LHCN-M2 (cell line): ENCODE measurements at places on chromosomes 2 and 18.

DNA sequence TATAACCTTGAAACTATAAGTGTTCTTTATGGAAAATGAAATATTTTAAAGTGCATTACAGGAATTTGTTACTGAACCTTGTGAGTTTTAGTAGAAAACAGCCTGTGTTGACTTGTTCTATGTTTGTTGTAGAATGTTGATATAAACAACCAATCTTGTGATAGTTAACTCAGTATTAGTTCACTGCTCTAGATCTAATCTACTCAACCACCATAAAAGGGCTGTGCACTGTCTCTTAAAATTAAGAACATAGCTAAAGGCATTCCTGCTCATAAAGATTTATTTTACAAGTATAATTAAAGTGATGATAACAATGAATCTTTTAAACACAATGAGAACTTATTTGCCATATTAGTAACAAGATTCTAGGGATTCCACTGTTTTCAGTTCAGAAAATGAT lies 110.5 kb upstream of the KLF7 start:
- no peak for DNase-seq

DNA sequence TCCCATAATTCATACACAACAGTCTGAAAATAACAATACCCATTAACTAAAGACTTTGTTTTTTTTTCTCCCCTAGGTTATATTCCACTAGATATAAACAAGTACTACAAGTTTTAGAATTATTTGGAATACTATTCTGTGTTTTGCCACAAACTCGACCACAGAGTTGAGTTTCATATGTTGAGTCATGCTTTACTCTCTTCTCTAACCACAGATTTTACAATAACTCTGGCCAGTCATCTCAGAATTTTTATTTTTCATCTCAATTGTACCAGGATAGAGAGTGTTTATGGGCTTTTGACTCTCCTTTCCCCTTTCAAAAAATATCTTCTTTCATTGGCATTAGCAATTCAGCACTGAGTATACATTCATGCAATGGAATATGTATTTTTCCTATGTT lies 348.7 kb upstream of the GALNT5 start:
- peak; percentile 89 for DNase-seq

- DNase-seq: no peak
Observed at GRCh38 chr2:10375570-10376281, 72.4 kb downstream of the ODC1 start.

DNA sequence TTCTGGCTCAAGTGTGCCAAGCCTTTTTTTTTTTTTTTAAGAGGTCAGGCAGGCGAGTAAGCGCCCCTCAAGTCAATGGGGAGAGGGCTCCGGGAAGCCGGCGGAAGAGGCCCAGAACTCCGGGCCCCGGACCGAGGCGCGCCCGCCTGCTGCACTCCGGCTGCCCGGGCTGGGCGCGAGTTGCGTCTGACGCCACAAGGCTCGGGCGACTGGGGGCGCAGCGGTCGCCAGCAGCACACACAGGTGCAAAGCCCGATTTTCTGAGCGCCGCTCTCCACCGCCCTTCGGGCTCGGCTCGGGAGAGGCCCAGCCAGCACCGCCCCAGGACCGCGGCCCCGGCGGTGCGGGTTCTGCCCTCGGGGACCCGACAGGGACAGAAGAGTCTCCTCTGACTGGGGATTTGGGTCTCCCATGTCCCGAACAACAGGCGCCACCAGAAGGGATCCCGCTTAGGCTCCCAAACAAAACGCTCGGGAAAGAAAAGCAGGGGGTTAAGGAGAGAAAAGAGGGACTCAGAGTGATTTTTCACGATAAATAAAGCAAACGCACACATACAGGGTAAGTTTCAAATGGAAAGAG lies 787 bp downstream of the ERBB4 start:
- DNase-seq: no peak

GRCh38 chr2:128496700-128497099 lies 178.0 kb upstream of the HS6ST1 start:
- no peak for DNase-seq

- no peak for DNase-seq
Observed at GRCh38 chr18:46429649-46430224, 227.3 kb downstream of the LOXHD1 start.

- no peak for DNase-seq
Observed at GRCh38 chr2:66827851-66828250, 392.9 kb downstream of the MEIS1 start.

DNA sequence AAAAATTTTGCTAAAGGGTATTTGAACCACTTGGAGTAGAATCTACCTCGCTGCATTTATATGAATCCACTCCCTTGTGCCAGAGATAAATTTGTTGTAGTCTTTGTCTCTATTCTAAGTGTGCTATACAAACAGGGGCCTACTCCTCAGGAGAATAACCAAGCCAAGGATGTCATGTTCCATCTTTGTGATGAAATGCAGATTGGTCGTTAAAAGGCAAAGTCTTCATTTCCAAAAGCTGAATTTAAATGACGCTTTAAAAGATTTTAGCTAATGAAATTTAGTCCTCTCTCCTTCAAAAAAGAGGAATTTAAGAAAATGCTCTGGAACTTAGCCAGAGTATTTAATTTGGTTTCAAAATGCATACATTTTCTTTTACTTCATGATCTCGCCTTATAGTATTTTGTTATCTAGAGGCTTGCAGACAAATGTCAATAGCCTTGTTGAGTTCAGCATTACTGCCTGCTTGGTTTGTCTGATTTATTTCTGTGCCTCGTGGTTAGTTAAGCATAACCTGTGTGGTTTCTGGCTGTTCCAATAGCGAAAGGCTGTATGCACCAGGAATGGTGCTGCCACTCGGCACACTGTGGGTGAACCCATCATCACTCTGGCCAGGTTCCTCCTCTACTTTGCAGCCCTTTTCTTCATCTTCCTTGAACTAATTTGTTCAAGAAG lies 417.6 kb downstream of the ZNF521 start:
- DNase-seq: no peak

- DNase-seq: no peak
Observed at GRCh38 chr2:120308038-120308910, 37.7 kb upstream of the INHBB start.

- DNase-seq: no peak
Observed at GRCh38 chr2:151120011-151120410, 141.7 kb downstream of the RBM43 start.

- no peak for DNase-seq
Observed at GRCh38 chr2:212677466-212677865, 138.9 kb upstream of the ERBB4 start.

- no peak for DNase-seq
Observed at GRCh38 chr18:11258039-11258610, 108.8 kb upstream of the PIEZO2 start.

- DNase-seq: no peak
Observed at GRCh38 chr18:42872838-42873237, 242.6 kb downstream of the RIT2 start.

DNA sequence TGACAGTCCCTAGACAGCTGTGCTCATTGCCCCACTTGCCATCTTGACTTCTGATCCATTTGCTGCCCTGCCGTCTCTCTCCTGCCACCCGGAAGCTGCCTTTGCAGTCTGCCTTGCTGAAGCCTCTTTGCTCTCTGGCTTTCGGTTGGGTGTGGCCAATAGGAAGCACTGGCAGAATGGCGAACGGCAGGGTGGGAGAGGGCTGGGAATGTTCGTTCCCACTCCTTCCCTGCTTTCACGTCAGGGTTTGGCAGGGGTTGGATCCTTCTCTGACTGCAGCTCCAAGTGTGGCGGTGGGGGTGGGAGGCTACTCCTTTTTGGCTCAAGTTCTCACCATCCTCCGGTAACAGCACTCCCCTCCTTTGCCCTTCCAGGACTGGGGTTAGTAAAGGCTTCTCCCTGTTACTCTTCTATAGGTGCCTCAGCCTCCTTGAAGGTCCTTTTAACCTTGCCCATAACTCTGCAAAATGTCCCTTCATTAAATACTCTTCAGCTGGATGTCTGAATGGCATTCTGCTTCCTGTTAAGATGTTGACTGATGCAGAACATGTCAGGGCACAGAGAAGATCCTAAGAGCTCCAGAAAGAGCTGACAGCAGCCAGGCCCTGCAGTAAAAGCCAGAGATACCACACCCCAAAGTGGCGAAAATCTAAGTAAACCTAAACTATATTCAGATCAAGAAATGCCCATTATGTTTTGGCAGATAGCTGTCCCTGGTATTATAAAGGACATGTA lies 299.7 kb downstream of the CDCA7 start:
- DNase-seq: no peak

DNA sequence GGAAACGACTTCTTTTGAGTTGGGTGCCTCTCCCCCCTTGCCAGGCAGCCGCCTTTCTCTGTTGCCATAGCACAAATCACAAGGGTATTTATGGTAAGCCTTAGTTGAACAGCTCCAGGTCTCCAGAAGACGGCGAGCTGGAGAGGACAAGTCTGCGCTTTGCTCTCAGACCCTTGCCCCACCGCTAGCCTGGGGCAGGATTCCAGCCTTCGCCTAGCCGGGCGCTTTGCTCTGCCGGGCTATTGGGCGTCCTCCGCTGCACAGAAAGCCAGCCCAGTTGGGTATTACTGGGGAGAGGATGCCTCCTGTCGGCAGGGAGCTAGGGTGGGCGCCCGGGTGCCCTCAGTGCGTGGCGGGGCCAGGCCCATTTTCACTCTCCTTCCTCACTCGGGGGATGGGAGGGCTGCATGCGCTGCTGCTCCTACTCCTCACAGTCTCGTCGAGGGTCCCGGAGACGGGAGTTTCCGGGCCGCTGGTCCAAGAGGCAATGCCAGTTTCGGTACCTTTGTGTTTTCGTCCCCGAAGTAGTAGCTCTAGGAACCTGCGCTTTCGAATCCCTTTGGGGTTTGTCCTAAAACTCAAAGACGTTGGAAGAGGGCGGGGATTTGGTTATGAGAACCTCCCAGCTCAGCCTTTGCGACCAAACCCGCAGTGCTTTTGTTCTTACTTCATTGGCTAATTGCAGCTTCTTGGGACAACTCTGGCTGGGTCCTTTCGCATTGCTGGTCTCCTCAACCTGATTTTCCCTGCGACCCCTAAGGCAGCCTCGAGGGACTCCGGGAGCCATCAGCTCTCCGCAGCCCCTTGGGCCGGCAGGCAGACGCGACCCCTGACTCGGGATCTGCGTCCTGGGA lies 3.6 kb upstream of the DLX2 start:
- DNase-seq: peak; percentile 58

DNA sequence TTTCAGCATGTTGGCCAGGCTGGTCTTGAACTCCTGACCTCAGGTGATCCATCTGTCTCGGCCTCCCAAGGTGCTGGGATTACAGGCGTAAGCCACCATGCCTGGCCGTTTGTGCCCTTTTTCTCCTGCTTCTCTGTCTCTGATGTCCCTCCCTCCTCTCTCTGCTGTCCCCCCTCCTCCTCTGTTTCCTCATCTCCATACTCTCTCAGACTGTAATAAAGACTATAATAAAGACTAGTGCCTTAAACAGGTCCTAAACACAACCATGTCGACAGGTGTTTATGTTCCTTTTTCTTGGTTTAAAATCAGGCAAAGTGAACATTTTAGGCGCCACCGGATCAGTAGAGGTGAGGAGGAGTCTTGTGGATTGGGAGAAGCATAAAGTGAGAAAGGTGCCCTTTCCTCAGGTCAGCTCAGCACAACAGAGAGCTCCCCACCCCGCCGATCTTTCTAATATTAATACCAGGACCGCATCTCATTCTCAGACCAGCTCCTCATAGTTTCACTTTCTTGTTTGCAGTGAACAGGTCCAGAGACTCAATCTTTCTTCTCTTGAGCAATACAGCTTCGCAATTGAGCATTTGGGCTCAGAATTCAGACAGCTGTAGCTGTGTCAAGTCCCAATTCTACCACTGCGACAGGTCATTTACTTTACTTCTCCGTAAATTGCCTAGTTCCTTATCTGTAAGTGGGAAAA lies 23.7 kb downstream of the TIMM21 start:
- DNase-seq: no peak

DNA sequence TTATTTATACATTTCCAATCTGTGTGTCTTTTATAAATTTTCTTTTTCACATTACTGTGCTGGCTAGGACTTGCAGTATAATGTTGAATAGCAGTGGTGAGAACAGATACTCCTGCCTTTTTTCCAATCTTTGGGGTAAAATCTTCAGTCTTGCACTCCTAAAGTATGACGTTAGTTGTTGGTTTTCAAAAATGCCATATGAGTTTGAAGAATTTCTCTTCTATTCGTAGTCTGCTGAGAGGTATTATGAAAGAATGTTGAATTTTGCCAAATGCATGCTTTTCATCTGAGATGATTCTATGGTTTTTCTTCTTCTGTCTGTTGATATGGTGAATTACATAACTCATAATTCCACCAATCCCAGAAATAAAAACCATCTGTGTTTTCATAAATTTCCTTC lies 335.3 kb upstream of the CHST9 start:
- DNase-seq: no peak

GRCh38 chr2:7594211-7594610 lies 677.0 kb downstream of the RNF144A start:
- DNase-seq: no peak

GRCh38 chr2:43059183-43059897 lies 167.1 kb downstream of the ZFP36L2 start:
- peak; percentile 50 for DNase-seq

DNA sequence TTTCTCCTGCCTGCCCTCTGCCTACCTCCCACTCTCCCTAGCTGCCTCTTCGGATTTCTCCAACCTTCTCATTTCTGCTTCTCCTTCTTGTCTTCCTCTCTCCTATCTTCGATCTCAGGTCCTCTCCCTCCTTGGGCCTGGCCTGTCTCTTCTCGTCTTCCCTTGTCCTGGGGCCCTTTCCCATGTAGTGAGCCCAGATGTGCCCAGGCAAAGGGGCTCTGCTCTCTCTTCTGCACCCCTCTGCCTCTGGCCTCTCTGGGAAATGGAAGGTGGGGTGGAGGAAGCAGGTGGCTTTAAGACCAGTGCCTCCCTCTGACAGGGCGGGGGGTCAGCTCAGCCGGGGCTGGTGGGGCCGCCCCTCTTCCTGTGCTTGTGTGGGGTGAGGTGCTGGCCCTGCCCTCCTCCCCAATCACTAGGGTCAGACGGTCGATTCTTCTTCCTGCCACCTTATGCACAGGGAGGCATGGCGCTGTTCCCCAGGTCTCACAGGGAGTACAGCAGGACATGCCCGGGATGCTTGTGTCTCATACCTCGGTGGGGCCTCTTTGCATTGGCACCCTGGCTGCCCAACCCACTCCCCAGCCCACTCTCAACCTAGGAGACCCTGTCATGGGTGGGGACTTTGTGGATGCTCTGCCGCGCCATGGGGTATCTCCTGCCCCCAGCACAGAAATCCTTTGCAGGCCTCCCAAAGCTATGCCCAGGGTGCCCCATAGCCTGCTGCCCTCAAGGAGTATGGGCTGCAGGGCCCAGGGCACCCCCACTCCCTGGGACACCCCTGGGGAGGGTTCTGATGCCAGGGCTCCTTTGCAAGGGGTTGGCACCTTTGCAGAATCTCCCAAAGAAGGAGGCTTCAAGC lies 213.8 kb upstream of the HAAO start:
- DNase-seq: no peak

DNA sequence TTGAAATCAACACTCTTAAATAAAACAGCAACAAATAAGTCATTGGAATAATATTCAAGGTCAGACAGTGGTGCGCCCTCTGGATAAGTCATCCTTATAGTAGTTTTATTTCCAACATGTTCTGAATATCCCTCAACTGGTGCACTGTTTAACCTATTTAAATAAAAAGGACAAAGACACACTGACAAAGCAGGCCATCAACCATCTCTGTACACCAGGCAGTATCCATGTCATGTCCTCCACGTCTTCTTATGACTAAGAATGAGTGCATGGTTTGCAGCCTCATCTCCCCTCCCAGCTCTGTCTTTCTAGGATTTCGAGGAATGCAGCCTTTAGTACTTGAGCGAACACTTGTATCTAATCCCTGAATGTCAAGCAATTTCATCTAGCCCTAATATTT lies 42.4 kb downstream of the ST3GAL5 start:
- peak; percentile 91 for DNase-seq
